ENCODE measurements at places on chromosomes 2 and 18.

- no peak for DNase-seq
Measured at GRCh38 chr2:233839447-233839820, 14.9 kb downstream of the HJURP start.

GRCh38 chr2:51613-52012 is 5.3 kb upstream of the FAM110C start:
- DNase-seq = no peak

DNA sequence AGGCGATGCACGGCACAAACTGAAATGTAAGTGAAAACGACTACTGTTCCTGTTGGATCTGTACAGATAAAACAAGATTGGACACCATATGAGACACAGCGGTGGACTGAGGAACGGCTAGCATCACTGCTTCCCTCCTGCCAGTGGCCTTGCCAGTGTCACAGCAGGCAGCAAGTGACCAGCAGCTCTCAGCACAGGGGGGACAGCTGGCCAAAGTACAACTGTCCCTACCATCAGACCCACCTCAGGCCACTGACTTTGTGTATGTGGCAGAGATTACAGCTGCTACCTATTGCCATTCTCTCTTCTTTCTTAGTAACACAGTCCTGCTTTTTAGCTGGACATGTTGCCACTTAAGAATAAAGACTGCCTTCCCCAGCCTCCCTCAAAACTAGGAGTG is 80.0 kb upstream of the SLC66A3 start:
- no peak for DNase-seq

GRCh38 chr2:41723526-41723925 is 324.3 kb upstream of the PKDCC start:
- no peak for DNase-seq

GRCh38 chr2:16262526-16263178 is 322.3 kb downstream of the MYCN start:
- no peak for DNase-seq

DNA sequence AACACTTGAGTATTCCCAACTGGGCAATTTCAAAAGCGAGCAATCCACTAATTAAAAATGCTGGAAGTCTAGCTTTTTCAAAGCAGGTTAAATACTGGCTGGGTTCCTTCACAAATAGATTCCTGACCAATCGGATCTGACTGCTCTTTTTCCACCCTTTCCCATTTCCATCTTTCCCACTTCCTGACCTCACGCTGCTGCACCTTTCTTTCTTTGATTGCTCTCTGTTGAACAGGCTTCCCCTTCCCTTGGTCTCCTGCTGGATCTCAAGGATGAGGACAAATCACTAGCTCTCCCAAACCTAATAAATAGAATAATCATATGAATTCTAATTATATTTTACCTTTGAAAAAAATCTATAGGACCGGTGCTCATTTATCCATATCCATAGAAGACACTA is 121.2 kb downstream of the TCF4 start:
- DNase-seq = no peak

DNA sequence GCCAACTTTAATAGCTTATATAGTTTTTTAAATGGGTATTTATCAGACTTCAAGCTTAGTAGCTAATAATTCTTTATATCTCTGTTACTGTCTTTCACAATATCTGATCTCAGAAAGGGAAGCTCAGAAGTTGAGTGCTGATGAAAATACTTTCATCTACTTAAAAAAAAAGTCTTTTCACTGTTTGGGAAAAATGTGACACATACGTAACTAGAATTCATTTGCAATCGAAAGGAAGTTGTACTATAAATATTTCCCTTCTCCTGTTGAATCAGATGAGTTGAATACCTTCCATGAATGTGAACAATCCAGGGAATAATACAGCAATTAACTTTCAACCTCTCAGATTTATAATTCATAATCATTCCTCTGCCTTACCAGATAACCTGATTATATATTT is 811 bp upstream of the SCG2 start:
- no peak for DNase-seq

GRCh38 chr2:25090801-25091200 is 48.9 kb downstream of the EFR3B start:
- no peak for DNase-seq

DNA sequence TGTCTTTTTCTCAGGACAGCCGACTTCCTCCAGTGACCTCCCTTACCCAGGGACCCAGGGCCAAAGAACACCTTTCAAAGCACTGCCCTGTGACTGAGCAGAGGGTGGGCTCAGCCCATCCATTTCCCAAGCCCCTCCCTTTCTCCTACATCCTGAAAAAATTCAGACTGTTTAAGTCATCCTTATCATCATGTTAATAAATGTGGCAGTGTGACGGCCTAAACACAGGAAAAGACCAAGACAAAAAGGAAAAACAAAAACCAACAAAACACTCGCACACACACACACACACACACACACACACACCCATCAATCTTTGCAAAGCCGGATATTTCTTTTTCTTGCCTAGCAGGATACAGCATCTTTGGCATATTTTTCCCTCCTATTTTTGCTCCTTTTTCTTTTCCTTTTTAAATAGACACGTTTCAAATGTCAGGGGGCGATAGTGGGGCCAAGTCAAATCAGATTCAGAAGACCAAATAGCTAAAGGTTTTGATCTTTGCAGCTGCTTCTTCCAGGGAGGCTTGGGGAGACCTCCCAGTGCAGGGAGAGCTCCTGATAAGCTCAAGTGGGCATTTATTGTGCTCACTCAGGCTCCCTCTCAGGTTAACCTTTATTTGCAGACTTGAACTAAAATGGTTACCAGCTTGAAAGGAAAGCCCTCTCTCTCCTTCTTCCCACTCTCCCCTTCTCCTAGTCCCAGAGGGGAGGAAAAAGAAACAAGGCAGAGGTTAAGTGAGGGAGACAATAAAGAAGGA is 39.5 kb upstream of the NRP2 start:
- DNase-seq = no peak

GRCh38 chr2:48984922-48985321 is 169.4 kb downstream of the FSHR start:
- DNase-seq = no peak

- DNase-seq = no peak
Measured at GRCh38 chr18:9911226-9911625, 2.6 kb upstream of the VAPA start.

GRCh38 chr2:29910465-29910864 is 10.9 kb downstream of the ALK start:
- no peak for DNase-seq

- no peak for DNase-seq
Measured at GRCh38 chr2:84882775-84883550, 2.1 kb upstream of the TRABD2A start.

DNA sequence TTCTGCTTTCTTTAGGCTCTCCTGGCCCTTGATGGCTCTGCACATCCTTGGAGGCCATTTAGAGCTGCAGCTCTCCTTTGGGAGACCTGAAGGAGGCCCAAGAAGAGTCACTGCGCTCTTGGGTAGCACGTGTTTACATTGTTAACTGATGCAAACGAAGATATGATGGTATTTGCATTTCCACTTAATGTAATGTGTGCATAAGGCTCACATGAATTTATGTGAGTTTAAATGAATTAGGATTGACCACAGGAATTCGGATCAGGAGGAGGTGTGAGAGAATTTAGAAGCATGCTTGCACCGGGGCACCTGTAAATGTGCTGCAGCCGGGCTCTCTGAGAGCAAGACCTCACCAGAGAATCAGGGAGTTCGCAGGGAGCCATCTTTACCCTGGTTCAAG is 7.5 kb downstream of the SH3RF3 start:
- DNase-seq = no peak

DNA sequence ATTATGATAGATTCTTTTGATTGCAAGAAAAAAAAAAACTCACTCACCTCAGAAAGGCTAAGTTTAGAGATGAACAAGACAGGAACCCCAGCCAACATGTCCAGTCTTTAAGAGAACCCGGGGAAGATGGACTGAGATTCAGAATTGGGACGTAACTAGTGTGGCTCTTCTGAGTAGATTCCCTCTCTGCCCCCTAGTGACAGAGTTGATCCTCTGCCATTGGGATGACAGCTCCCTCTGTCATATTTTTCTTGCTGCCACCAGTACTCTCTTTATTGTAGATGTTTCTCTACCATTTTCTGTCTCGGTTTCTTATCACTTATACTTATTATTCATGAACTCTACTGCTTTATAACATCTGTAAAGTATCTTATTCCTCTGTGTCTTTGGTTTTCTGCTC is 77.7 kb downstream of the GULP1 start:
- DNase-seq = peak; percentile 7

DNA sequence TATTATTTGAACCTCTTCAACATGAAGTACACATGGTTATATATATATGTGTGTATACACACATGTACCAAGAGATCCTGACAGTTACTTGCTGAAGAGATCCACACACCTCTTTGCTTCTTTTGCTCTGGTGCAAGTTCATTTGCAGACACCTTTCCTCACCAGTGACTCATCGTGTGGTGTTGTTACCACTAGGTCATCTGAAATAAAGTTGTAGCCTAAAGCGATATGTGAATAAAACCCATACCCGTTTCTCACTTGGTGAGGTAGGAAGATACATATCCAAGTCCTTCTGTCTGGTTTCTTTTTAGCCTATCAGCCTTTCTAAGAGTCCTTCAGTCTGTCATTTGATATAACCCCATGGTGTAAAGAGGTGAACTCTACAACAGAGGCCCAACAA is 379.4 kb upstream of the RAB12 start:
- no peak for DNase-seq

- DNase-seq = no peak
Measured at GRCh38 chr2:118091631-118092030, 3.4 kb downstream of the INSIG2 start.

DNA sequence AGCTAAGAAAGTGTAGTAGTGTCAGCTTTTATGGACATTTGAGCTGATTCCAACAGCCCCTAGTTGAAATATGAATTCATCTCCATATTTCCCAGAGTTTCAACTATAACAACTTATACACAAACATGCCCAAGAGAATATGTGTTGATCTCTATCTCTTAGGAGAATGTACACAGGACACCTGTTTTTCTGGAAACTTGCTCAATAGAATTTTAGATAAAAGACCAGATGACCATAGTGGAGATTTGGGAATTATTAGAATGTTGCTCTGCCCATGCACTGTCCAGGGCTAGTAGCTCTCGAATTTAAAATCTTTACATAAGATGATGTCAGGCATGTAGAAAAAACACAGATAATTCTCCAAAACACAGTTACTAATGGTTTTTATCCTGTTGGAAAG is 162.3 kb upstream of the VRK2 start:
- DNase-seq = no peak

DNA sequence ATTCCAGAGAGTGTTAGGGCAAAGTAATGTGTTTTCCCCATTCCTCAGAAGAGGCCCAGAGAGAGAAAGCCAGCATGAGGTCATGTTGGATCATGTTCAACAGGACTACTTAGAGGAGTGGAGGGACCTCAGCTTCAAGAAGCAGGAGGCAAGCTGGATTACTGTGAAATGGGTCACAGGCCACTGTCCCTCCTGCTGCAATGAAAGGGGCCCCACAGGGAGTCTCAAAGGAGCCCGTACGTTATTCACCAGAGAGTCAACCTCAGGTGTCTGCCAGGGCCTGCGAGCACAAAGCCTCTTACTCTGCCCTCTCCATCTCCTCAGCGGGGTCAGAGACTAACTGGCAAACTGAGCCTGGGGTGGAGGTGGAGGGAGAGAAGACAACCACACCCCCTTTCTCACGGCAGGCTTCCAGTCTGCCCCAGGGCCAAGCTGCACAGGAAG is 27.2 kb upstream of the ACYP2 start:
- DNase-seq = no peak

GRCh38 chr2:230644356-230644935 is 68.2 kb upstream of the CAB39 start:
- no peak for DNase-seq

GRCh38 chr2:2166881-2167280 is 164.2 kb downstream of the MYT1L start:
- DNase-seq = no peak

GRCh38 chr2:32402091-32402490 is 45.3 kb downstream of the BIRC6 start:
- DNase-seq = no peak

DNA sequence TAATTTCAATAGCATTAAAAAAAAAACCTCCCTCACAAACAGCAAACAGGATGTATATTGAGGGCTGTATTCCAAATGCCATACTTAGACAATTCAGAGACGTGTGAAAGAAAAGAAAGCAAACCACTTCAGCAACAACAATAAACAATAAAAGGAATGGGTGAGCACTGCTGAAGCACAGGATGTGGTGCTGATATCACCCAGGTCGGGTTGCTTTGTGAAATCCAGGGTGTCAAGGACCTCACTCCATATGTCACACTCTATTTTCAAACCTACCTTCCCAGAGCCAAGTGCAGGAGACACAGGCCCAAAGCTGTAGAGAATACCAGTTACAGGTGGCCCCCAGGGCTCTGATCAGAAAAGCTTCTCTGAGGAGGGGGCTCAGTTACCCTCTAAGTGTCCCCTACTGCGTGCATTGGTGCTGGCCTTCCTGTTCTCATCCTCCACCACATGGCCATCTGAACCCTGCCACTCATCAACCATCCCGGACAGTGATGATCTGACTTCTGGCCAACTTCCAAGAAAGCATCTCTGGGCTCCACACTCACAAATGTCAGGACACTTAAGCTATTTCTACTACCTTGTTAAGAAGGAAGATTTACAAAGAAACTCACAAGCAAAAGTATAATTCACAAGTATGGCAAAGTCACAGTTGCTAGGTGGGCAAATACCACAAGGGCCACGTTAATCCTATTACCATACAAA is 363.0 kb downstream of the SS18 start:
- no peak for DNase-seq

GRCh38 chr2:29706171-29706720 is 215.1 kb downstream of the ALK start:
- DNase-seq = no peak

DNA sequence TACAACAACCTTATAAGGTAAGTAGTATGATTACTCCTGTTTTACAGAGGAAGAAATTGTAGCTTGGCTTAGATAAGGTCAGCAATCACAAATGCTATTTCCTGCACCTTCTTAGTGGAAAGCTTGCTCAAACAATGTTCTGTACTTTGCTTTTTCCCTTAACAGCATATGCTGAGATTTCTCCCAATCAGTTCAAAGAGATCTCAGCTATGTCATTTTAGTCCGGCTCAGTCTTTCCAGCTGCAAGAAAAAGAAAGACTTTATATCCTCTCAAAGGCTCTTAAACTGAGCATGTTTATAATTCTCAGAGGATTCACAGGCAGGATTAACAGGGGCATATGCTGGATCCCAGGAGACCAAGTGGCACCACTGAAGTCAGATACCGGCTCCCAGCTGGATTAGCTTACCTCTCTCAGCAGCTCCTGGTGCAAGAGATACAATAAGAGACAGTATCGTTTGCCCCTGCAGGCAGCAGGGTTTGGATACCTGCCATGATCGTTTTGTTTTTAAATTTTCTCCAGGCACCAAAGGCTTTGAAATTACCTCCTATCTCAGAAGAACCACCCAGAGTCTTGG is 29.5 kb downstream of the KIAA2012 start:
- DNase-seq = no peak

- DNase-seq = peak; percentile 4
Measured at GRCh38 chr2:142100970-142101369, 29.8 kb downstream of the LRP1B start.

GRCh38 chr2:96110621-96111256 is 5.6 kb downstream of the ADRA2B start:
- peak; percentile 13 for DNase-seq

- DNase-seq = no peak
Measured at GRCh38 chr2:29390136-29390535, 274.9 kb downstream of the CLIP4 start.
